ENCODE measurements at places on chromosomes 2 and 18.

DNA sequence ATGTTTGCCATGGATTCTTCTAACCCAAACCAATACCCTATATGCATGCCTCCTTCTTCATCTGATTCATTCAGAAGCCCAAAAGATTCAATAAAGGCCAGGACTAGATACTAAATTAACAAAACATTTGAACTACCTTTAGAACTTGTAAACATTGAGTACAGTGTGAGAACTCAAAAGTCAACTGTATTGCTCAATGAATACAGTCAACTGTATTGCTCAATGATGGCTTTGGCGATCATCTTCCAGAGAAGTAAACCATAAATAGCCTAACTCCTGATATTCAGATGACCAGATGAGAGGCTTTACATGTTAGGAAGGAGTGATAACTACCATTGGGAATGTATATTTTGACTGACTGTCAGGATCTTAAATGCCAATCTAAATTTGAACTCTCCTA lies 206.5 kb upstream of the ITGA4 start:
- no peak for DNase-seq

DNA sequence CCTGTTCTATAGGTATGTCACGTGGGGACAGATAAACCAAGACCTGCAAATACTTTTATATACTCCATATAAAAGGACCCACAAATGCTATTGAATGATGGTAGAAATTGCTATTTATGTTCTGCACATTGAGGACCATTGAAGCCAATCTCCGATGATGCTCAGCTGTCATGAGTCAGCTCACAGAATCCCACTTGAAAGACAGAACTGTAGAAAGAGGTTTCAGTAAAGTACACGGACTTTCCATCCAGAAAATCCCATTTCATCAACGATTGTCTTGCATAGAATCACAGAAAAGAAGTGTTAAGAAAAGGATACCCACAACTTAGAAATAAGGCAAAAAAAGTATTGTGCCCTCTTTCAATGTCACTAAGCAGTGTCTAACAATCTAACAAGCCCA lies 169.0 kb upstream of the COPS8 start:
- no peak for DNase-seq

DNA sequence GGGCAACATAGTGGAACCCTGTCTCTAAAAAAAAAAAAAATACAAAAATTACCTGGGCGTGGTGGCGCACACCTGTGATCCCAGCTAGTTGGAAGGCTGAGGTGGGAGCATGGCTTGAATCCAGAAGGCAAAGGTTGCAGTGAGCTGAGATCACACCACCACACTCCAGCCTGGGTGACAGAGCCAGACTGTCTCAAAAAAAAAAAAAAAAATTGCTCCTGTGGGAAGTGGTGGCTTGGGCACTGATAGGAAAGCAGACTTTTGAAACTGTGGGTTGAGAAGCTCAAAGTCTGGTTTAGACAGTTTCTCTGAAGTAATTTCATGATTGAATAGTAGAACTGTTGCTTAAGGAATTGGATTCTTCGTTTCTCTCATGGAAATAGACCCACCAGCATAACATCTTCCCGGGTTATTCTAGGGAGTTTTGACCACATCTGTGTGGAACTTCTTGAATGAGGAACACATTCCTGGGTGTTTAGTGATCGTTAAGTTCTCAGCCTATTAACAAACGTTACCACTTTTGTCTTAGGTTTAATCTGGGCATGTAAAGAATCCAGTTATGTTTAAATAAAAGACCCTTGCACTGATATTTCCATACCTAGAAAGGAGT lies 33.5 kb downstream of the GRHL1 start:
- DNase-seq: no peak

DNA sequence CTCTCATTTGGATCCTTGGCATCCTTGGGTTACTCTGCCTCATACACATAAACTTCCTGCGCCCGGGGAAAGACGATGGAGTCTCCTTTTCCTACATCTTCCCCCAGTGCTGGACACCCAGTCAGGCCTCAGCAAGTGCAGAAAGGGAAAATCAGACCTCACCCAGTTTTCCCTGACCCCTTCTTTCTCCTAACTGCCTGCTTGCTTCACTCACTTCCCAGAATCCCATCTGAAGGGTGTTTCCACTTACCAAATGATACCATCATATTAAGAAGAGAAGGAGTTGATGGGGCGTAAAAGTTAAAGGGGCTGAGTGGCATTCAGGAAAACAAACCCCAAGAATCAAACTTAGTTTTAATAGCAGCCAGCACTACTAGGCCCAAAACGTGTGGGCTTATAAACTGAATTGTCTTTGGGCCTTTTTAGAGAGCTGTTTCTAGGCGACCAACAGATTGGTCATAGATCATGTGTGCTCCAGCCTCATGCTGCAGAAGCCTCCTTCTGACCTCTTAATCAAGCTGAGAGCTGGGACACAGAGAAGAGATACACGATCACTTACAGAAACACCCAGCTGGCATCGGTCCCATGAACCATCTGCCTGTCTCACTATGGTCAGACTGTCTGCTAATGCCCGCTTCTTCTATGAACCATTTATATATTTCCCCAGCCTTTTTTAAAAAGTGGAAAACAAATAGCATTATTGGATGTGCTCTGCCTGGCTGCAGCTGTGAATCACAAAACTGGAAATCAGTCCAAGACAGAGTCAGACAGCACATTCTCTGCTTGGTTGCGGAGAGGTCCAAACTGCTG lies 165.7 kb upstream of the SLC14A2 start:
- no peak for DNase-seq

DNA sequence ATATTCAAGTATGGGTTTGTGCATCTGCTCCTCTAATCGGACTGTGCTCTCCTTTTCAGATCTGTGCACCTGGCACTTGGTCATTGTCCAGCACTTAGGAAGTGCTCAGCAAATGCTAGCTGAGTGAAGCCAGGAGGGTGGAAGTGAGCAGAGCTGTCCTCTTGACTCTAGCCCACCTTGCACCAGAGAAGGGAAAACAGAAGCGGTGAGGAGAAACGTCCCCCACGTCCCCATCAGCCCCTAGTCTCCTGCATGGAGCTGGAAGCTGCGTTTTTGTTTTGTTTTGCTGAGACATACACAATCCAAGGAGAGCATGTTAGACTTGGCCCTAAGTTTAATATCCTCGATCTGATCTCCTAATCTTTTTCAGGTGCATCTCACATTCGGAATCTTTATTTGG lies 73.6 kb downstream of the EN1 start:
- DNase-seq: no peak

DNA sequence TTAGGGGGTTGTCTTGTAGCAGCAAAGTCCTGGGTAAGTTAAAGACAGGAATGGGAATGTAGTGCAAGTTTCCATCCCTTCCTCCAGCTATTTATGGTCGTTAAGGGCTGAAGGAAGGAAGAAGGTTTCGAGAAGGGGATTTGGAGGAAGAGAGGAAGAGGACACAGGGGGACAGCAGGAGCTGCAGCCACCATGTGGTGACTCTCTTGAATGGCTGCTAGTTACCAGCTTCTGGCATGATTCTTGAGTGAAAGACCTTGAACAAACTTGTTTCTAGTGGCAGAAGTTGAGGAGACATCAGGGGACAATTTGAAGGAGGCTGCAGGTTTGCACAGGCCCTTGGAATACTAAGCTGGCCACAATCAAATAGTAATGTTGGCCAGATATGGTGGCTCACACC lies 116.6 kb downstream of the MTX2 start:
- DNase-seq: no peak

GRCh38 chr18:79818631-79819030 lies 20.9 kb downstream of the KCNG2 start:
- no peak for DNase-seq

GRCh38 chr2:237154884-237155851 lies 69.5 kb downstream of the COPS8 start:
- DNase-seq: peak; percentile 51

GRCh38 chr2:65527451-65528240 lies 95.2 kb upstream of the SPRED2 start:
- DNase-seq: no peak

DNA sequence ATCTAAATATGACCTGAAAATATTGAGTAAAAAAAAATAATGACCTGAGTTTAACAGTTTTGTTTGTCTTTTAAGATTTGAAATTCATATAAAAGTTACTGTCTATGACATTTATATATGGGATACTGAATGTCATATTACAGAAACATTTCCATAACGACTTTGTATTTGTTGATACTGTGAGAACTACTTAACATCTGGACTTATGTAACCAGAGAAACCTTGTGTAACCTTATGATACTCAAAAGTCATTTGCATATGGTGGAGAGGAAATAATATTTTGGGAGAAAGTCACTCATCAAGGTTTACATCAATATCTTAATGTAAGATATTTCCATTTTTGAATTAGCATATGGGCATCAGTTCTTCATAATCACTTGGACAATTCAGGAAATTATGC lies 12.6 kb downstream of the MFSD6 start:
- DNase-seq: no peak

DNA sequence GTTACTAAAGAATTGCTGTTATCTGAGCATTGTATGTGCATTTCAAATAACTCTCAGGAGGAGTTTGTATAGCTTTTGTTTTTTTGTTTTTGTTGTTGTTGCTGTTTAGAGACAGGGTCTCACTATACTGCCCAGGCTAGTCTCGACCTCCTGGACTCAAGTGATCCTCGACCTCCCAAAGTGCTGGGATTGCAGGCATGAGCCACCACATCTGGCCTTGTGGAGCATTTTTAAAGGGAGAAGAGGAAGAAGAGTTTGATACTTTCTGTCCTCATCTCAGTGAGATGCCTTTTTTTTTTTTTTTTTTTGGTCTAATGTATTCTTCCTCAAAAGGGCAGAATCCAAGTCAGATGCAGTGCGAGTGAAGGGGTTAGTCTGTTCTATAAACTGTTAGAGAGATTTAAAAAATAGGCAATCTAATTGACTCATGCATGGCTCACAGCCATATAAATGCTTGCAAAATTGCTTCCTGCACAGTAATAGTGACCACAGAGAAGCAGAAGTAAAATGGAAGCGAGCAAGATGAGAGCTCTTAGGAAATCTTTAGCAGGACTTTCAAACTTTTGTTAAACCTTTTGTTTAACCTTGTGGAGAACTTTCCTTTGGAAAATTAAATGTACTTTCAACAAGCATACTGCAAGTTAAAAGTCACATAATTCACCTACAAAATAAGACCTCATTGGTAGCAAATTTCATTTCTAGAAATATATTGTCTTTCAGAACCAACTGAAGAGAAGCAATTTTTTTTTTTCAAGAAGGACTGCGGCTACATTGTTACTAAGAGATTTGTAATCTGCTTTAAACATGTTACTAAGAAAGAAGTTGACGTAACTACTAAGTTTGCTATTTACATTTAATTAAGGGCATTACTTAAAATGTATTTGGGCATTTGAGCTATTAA lies 52.3 kb upstream of the ROCK1 start:
- DNase-seq: no peak

DNA sequence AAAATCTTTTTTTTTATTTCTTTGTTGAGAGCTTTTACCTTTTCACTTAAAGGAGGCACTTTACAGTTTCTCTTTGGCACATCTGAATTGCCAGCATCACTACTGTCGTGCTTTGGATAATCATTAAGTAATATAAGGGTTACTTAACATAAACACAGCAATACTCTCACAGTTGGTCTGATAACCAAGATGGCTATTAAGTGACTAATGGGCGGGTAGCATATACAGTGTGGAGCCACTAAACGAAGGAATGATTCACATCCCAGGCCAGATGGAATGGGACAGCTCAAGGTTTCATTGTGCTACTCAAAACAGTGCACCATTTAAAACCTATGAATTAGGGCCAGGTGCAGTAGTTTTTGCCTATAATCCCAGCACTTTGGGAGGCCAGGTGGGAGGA lies 28.1 kb downstream of the USP37 start:
- DNase-seq: no peak

GRCh38 chr2:237207646-237208045 lies 122.0 kb downstream of the COPS8 start:
- DNase-seq: no peak

- DNase-seq: no peak
Observed at GRCh38 chr18:77131652-77132368, 773 bp downstream of the MBP start.

GRCh38 chr2:30985493-30986230 lies 152.6 kb downstream of the GALNT14 start:
- DNase-seq: no peak

DNA sequence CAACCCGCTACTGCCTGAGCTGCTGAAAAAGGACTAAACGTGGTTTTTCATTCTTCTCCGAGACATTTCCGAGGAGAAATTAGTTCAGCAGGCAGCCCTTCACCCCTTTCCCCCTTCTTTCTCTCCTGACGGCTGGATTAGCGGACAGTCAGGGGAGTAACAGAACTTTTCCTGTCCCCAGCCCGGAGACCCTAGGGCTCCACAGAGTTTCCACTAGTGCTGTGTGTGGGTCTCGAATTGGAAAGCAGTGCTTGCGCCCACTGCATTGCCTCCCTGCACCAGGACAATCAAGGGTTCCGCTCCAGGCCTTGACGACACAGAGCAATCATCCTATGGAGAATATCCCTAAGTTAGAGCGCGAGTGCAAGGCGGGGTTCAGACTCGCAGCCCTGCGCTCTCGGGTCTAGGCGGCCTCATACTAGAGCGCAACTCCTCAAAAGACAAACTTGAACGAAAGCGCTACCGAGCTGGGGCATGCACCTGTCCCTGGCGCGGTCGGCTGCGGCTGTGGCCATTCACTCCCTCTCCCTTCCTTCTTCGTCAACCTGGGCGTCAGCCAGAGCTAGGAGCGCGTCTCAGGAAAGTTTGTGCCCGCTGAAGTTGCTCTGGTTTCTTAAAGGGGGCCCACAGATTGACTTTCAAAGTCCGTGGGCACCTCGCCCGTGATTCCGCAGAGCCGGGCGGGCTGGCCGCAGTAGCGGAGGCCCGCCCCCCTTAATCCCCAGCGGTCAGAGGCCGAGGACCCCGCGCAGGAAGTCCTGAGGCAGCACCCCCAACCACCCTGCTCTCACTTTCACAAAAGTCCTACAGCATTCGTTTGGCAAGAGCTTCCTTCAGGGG lies 801 bp downstream of the OSR1 start:
- no peak for DNase-seq

- DNase-seq: peak; percentile 3
Observed at GRCh38 chr2:84865181-84865783, 15.6 kb downstream of the TRABD2A start.

- no peak for DNase-seq
Observed at GRCh38 chr2:220015576-220015975, 388.1 kb downstream of the SLC4A3 start.

DNA sequence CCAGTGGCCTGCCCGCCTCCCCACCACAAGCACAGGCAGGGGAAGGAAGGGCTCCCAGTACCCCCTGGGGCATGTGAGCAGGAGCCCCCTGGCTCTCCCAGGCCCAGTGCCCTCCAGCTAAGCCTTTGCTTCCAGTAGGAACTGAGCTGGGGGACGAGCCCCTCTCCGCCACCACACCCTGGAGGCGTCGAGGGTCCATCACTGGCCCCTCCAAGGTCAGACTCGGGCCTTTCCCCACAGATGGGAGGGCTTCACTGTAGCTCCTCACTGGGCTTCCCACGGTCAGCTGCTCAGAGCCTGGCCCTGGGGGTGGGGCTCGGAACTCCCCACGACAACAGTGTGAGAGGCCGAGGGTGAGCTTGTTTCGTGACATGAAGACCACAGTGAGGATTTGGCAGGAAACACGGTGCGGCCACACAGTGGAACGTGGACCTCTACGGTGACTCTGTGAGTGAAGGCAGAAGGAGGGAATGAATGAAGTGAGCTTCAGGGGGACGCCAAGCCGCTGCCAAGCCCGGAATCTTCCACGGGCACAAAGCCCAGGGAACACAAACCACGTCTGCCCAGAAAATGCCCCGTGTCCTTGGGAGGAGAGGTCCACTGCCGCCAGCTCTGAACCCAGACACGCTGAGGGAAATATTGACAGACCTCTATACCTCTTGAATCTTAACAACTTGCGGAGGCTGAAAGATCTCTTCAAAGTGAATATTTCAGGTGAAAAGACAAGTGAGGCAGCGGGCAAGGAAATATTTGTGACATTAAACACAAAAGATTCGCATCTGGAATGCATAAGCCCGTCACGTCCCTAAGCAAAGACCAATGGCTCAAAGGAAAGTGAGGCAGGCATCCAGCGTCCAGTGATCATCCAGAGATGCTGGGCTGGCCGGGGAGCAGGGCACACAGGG lies 144.8 kb upstream of the GPC1 start:
- no peak for DNase-seq

All from NCI-H1436 (cell line).